AG04450 (cell line): ENCODE measurements at places on chromosomes 11 and 22.

DNA sequence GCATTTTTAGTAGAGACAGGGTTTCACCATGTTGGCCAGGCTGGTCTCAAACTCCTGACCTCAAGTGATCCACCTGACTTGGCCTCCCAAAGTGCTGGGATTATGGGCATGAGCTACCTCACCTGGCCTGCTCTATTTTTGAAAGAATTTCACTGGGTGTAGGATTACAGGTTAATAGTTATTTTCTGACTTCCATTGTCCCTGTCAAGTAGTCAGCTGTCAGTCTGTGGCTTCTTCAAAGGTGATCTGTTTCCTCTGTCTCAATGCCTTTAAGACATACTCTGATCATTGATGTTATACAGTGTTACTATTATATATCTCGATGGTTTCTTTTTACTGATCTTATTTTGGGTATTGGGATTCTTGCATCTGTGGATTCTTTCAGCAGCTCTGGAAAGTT is 10.1 kb upstream of the EXT2 start:
- no peak for DNase-seq

DNA sequence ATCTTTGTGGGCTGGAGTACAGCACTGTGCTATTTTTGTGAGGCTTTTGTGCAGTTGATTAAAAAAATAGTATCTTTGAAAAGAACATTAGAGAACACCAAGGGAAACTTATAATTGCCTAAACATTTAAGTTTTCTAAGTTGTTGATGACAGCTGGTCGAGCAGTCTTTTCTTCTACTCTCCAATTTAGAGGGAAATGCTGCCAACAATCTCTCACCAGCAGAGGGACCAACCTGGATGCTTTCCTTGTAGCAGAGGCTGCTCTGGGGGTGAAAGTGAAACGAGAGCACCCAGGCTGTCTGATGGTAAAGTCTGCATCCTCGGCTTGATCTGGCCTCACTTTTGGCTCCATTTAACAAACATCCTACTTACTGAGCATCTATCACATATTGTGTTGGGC is 1286.5 kb upstream of the TENM4 start:
- DNase-seq, result no peak

GRCh38 chr22:43233529-43233928 is 46.6 kb upstream of the TTLL12 start:
- no peak for DNase-seq

DNA sequence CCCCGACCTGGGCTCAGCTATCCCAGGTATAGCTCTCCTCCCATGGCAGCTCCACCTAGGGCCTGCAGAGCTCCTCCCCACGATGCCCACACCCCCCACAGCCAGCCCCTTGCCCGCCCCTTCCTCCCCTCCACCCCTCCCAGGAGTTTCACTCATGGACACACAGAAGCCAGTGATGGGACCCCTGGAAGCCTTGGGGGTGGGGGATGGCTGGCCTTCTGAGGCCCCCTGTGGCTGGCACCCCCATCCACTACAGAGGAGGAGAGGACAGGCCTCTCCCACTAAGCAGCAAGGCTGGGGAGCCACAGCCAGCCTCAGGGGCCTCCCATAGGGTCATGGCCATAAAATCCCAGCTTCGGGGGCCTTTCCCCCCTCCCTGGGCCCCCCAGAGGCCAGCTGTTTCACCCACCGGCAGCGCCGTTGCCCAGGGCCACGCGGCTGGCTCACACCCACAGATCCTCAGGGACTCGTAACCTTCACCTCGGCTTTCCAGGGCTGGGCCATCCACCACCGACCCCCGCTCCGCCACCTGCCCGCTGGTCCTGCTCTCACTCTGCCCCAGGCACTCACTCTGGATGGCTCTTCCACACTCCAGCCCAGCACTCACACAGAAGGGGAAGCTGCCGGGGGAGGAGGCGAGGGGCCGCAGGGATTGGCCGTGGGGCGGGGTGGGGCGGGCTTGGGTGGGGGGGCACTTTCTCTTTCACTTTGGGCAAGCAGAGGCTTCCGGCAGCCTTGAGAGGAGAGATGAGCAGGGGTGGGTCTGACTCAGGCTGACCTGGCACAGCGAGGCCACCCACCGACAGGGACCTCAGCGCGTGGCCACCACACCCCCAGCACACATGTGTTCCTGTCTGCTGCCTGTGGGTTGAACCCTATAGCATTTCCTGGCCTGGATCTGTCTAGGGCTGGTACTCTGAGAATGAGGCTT is 2.2 kb downstream of the SLC25A22 start:
- peak; percentile 48 for DNase-seq

- no peak for DNase-seq
These were observed 1.2 kb downstream of the CASP1 start for GRCh38 chr11:105033781-105034180.

GRCh38 chr22:32820131-32821119 is 18.9 kb downstream of the TIMP3 start:
- no peak for DNase-seq

- no peak for DNase-seq
These were observed 11.4 kb downstream of the SHANK3 start for GRCh38 chr22:50683994-50684371.

DNA sequence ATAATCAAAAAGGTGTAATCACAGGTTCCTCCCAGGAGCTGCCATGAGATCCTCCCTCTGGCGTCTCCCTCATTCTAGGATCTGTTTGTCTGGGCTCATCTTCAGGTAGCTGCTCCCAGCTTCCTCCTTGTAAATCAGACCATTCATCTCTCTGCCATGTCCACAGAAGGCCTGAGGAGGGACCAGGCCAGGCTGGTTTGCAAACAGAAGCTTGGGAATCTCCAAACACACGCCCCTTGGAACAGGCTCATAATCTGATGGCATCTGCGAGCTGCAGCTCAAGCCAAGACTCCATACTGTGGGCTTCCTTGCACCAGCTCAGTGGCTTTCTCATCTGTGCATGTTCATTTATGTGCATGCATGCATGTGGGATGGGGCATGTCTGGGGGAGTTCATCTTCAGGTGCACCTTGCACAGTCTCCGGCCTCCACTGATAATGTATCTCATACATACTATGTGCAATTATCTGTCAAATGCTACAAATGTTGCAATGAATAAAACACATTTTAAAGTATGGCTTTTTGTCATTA is 134.9 kb downstream of the NXPE2 start:
- DNase-seq, result no peak

GRCh38 chr11:131811383-131811782 is 441.0 kb downstream of the NTM start:
- DNase-seq, result no peak

DNA sequence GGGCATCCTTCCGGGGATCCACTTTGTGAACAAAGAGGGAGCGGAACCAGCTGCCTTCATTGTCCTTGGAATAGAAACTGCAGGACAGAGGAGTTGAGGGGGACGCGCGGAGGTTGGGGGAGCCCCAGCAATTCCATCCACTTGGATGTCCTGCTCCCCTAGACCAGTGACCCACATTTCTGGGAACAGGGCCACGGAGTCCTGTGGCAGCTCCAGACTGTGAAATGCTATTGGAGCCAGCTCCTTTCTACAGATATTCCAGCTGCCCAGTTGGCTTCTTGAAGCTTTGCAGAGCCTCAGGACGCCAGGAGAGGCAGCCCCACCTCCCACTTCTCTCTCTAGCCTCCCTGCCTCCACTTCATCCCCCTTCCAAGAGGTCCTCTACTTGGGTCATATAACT is 10.5 kb downstream of the NIPSNAP1 start:
- DNase-seq, result no peak

DNA sequence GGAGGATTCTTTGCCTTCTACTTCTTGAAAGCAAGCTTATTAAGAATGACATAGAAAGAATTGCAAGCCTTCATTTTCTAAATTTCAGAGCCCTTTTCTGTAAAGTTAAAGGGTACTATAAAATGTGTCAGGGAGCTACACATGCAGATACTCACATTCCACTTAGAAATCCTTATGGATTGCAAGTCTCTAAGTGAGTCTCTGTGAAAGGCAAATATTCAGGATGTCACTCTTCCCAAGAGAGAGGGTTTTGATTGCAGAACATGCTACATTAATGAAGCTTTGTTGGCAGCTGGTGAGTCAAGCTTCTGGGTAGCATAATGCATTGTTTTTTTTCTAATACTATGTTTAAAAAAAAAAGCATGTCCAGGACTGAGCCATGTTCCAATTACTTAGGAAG is 369.2 kb downstream of the DCDC1 start:
- no peak for DNase-seq

- no peak for DNase-seq
These were observed 40.2 kb upstream of the PRODH start for GRCh38 chr22:18976197-18976751.

DNA sequence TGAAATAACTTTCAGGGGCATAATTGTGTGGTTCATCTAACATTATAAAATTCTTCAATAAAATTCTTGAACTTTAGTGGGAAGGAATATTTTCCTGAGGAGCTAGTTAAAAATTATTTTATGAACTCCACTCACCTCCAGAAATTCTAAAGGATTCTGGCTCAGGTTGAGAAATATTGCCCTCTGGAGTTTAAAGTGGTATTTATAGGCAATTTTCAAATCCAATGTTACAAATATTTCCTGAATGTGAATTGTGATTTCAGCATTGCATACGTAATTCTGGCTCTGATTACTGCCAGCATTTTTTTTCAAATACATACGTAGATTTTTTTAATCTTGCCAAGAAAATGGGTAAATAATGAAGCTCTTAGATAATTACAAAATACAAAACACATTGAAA is 598.2 kb upstream of the ANO3 start:
- no peak for DNase-seq
